GM10248 (cell line): ENCODE measurements at places on chromosomes 5 and 9.

DNA sequence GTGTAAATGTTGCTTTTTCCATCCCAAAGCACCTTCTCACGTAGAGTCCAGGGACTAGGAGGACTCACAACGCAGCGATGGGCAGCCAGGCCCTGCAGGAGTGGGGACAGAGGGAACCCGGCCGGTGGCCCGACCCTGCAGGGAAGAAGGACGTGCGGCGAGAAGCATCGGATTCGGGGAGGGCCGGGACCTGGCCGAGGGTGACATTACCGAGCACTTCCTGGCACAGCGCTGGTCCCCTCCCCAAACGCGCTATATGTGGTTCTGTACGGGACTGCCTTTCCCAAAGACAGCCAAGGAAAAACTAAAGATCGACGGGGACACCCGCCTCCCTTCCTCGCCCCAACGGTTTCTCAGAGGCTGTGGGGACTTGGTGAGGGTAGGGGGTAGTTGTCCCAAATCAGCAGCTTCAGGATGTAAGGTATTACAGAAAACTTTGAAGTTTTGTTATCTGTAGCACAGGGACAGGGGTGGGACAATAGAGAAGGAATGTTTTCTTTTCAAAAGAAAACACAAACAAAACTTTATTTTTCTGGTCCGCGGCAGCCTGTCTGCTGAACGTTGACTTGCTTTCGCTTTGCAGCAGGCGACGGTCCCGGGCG, 887 bp upstream of the MAP3K1 start:
- peak; percentile 20 for DNase-seq

- DNase-seq = no peak
These were observed 31.5 kb upstream of the MVB12B start for GRCh38 chr9:126295082-126295477.

DNA sequence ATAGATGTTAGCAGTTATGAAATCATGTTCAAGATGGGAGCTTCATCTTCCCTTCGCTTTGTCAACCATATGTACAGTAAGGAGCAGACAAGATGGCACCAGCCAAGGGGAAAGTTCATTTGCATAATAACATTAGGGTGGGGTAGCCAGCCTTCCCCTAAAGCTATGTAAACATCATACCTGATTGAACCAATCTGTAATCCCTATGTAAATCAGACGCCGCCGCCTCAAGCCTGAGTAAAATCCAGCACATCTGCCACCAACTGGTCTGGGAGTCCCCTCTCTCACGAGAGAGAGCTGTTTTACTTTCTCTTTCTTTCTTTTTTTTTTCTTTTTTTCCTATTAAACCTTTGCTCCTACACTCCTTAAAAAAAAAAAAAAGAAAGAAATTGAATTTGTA, 30.8 kb upstream of the REEP2 start:
- peak; percentile 47 for DNase-seq

DNA sequence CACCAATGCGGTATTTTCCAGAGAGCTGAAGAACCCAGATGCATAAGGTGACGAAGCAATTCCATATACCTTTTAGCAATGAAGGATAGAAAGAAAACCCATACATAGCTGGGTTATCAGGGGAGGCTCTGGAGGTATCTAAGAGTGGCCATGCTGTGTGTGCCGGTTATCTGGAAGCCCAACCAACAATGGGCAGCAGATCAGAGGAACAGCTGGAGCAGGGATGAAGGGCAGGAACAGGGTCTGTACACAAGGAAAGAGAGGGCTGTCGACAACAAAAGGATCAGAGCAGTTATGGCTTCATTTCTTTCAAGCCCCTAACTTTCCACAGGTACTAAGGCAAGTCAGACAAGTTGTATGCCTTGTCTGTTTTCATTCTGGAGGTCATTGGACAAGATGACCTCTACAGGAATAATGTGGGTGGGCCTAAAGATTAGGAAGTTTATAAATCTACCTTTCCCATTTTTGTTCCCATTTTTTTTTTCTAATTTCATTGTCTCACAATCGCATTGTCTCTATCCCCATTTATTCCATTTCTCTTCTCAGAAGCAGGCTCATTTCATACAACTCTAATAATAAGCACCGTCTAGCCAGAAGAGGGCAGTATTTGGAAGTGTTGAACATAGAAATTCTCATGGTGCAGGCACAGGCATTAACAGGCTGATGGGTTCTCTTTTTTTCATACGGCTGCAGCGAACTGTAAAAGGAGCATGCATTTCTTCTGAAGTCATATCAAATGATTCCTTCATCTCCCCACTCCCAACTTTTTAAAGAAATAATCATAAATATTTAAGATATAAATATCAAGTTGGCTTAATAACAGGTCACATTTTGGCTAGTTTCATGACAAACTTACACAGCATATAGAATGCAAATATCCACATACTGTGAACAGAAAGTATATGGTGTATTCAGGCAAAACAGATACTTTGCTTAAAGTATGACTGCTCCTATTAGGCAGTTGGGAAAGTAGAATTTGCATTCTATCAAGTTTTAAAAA, 63.5 kb downstream of the ZNF474 start:
- peak; percentile 26 for DNase-seq

DNA sequence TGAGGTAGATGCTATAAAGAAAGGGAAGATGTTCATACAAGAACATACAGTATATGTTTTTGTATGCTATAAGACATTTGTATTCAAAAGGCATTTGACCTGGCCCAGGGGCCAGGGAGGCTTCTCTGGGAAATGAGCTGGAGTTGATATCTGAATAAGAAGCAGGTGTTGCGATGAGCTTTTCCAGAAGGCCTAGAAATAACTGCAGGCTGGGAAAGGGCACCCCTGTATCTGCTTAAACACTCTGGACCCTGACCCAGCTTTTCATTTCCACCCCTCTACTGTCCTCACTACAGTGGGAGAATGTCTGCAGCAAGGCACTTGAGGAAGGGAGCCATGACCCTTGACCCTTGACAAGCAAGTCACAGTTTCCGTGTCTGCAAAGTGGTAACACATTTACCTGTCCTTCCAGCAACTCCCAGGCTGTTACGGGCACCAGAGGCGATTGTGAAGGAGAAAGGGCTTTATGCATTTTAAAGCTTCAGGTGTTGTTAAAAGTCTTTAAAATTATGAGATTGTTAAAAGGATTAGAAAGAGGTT, 88.2 kb upstream of the PANK3 start:
- DNase-seq = no peak

DNA sequence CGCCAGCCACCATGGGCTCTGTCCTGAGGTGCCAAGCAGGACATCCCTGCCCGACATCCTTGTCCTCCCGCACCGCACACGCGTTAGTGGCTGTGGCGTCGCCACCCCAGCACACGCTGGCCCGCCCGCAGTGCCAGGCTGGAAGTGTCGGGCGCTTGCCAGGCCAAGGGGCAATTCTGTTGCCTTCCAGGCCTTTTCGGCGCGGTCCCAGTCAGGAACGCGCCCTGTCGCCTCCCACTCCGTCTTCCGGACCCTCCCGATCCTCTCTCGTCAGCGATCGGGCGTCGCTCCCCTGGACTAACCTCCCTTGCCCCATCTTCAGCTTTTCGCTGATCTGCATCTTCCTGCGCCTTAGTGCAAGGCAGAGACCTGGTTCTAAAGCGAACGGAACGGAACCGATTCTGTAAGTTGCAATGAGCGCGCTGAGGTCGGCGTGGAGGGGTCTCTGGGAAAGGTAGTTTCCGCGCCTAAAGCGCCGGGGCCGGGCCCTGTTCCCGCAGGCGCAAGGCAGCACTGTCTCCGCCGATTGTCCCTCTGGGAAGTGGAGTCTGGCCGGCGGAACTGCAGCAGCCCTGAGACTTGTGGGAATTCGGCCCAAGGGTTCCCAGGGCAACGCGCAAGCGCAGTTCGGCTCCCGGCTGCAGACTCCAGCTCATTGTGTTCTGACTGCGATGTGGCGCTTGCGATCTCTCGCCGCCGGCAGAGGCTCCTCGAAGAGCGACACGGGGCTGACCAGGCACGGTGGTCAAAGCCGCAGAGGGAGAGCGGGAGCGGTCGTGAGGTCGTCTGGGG, at the start of gene ZNF454:
ZNF454 (plus strand) TSS at position 630 of the 792 bp plus-strand sequence. CDS start 1,594 bp downstream, outside the sequence.
- no peak for DNase-seq

- DNase-seq = no peak
These were observed 69.2 kb upstream of the CTNND2 start for GRCh38 chr5:11973469-11973868.

GRCh38 chr5:37801521-37801920, 38.3 kb downstream of the GDNF start:
- DNase-seq = no peak

DNA sequence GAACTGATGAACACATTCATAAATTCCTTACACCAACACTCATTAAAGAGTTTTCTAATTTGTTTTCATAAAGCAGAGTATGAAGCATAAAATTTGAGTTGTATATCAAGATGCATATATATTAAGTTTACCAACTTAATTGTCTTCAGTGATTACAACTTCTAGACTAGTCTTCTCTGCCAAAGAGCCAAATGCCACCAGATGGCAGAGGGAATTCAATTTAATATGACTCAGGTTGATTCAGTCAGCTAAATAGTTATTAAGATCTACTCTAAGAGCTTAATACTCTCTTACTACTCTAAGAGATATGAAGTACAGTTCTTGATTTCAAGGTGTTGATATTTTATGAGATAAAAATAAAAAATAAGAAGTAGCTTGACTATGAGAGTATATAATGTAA, 53.4 kb downstream of the CDH10 start:
- DNase-seq = no peak

- DNase-seq = peak; percentile 38
These were observed 41.4 kb downstream of the SYK start for GRCh38 chr9:90842996-90843395.

GRCh38 chr9:76717613-76718012, 46.6 kb upstream of the PCA3 start:
- DNase-seq = no peak

- DNase-seq = no peak
These were observed 408.6 kb downstream of the CAAP1 start for GRCh38 chr9:26483991-26484390.

- DNase-seq = no peak
These were observed 663.8 kb upstream of the CDH9 start for GRCh38 chr5:27701931-27702903.

DNA sequence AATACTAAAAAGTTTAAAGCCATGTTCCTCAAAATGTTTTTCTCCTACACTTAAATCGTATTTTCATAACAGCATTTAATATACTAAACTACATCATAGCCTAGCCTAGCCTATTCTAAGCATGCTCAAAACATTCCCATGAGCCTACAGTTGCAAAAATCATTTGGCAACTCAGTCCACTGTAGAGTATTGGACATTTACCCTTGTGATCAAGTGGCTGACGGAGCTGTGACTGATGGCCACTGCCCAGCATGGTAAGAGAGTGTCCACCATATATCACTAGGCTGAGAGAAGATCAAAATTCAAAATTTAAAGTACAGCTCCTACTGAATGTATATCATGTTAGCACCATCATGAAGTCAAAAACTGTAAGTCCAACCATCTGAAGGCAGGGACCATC, 30.9 kb downstream of the SEMA5A start:
- no peak for DNase-seq

GRCh38 chr5:58983526-58984452, 400.9 kb downstream of the RAB3C start:
- DNase-seq = no peak

DNA sequence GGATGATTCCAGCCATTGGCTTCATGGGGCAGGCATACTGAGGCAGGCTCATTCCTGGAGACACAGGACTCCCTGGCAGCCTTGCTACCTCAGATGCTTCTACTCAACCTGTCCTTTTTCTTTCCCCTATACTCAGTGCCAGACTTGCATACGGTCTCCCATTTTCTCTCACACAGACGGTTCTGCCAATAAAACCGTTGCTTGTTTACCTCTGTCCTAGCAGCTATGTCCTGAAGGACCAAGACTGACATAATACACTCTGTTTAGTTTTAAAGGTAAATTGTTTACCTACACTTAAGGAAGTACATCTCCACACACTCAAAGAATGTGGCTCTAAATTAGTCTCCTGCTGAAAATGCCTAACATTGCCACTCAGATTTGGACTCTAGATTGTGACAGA, 151.0 kb upstream of the RFX3 start:
- no peak for DNase-seq

DNA sequence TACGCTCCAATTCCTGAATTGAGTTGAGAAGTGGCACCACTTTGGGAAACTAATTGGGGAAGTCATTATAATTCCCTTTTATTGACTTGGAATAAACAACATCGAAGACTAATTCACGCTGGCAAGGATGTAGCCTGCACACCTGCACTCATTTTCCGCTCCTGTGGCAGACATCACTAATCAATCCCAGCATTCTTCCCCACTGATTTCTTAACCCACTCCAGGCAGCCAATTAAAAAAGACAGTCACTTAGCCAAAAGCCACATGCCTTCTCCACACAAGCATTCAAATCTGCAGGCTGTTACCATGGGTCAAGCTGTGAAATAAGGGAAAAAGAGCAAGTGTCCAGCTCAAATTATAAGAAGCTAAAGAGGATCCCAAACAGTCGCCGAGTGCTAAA, 68.2 kb upstream of the HRH2 start:
- DNase-seq = no peak

- DNase-seq = no peak
These were observed 52.1 kb upstream of the CCNG1 start for GRCh38 chr5:163385271-163385670.

DNA sequence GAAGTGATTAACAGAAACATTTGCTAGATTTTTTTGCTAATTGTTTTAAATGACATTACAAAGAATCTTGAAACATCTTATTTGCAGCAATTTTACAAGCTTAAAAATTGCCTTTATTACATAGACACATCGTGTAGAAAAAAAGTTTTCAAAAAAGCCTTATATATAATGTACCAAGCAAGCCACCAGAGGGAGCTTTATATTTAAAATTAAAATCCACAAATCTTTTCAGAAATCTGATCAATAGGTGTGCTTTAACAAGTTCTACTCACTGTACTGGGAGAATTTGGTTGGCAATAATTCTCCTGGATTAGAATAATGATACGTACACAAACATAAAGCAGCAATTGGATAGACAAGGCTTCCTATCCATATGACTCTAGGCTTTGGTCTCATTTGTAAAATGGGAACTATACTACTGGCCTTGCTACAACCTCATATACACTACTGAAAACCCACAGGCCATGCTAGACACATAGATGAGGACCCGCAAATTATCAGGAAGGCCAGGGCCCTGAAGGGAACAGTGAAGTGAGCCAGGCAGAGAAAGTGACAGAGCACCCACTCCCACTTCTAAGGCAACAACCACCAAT, 4.8 kb downstream of the PSMB7 start:
- DNase-seq = no peak

DNA sequence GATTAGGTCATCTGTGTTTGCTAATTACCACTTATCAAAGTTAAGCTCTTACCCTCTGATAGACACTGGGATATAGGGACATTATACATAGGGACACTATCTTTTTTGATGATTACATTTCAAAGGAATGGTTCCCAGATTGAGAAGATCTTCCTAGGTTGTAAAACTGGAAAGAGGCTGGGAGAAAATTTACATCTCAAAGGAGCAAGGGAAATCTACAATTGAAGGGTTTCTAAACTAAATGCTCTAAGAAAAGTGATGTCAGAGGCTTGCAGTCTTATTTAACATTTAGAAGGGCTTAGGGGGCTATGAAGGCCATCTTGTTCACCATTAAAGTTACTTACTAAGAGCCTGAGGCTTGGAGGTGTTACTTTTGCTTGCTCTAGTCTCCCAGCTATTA, 242.8 kb downstream of the PRR16 start:
- DNase-seq = no peak
